NCI-H1092 (cell line): ENCODE measurements at places on chromosomes 7 and 10.

DNA sequence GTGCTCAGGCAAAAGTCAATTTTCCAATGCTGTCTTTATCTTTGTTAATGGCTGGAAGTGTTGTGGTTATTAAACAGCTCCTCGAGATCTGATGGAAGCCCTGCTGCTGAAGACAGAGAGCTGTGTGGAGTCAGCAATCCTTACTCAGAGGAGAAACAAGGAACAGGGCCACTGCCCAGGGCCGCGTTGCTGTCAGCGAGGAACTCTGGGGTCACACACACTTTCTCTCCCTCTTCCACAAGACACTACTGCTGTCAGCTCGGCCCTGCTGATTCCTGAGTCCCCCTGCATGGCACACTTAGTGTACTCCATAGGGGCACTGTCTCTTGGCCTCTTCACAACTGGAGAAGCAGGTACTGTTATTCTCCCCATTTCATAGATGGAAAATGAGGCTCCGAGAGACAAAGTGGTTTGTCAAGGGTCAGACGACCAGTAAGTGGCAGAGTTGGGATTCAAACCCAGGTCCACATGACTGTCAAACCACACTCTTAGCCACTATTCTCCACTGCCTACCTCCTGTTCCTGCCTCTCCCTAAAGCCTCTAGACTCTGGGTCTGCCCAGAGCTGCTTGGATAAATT is 29.3 kb upstream of the PDCD4 start:
- DNase-seq, result no peak

DNA sequence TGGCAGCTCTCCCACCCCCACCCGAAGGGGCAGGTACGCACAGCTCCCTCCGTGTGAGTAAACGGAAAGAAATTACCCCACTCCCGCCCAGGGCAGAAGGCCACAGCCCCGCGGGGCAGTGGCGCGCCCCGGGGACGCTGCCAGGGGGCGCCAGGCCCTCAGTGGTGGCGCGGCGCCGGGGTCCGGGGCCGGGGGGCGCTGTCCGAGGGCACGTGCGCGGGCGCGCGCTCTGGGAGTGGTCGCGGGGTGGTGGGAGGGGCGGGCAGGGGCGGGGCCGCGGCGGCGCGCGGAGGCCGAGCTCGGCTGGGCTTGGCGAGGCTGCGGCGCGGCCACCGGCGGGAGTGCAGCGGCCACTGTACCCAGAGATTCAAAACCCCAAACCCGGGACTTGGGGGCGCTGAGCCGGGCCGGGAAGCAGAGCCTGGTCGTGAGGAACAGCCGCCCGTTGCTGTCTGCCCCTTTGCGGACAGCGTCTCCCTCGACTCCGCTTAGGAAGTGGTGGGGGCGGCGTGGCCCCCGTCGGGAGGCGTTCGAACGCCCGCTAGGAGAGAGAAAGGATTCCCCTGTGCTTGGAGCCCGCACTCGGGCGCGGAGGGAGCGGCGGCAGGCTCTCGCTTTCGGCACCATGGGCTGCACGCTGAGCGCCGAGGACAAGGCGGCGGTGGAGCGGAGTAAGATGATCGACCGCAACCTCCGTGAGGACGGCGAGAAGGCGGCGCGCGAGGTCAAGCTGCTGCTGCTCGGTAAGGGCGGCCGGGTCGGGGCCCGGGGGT is at the start of gene GNAI1:
Gene GNAI1 (plus strand): TSS at position 296 of the 773 bp plus-strand sequence. CDS start 330 bp downstream, at position 626.
- DNase-seq, result peak; percentile 85

GRCh38 chr10:26485150-26485941 is 47.2 kb downstream of the APBB1IP start:
- DNase-seq, result no peak

GRCh38 chr10:89427629-89428028 is 13.3 kb downstream of the IFIT5 start:
- no peak for DNase-seq

- peak; percentile 80 for DNase-seq
Observed at GRCh38 chr10:131981429-131982184, at the start of gene BNIP3. Gene BNIP3, minus strand, starts transcription at chr10:131981923. Its CDS starts 117 bp downstream, at chr10:131981806.

- no peak for DNase-seq
Observed at GRCh38 chr7:18903695-18904094, 213.7 kb downstream of the TWIST1 start.

DNA sequence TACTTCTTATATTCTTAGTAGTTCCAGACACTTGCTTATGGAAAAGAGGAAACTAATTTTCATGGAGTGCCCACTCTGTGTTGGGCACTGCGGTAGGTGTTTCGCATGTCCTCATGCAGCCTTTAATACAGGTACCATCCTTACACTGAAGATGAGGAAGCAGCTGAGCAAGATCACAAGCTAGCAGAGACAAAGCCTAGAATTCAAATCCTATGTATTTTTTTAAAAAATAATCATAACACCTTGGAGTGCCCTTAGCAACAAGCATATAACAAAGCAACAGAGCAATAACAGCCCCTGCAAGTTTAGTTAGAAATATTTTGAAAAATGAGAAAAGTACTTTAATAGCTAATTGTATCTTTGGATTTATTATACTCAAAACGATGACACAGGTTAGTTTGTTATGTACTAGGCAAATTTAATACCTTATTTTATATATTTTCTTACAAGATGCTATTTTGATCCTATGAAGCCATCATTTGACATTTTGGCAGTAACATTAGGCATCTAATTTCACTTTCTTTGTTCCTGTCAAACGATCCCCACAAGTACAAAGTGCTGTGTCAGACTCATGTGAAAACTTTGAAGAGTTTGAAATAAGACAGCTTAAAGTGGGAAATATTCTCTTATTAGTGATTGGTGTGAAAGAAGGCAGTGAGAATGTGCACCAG is 245.8 kb downstream of the CDK14 start:
- DNase-seq, result no peak
